Hepatocyte (in vitro differentiated cells): ENCODE measurements at places on chromosomes 12 and 14.
A peak's percentile ranks its signal among the peaks of the same experiment; 100 is the strongest.

- no peak for DNase-seq
These were observed 6.8 kb upstream of the SLC38A2 start for GRCh38 chr12:46379352-46379751.

DNA sequence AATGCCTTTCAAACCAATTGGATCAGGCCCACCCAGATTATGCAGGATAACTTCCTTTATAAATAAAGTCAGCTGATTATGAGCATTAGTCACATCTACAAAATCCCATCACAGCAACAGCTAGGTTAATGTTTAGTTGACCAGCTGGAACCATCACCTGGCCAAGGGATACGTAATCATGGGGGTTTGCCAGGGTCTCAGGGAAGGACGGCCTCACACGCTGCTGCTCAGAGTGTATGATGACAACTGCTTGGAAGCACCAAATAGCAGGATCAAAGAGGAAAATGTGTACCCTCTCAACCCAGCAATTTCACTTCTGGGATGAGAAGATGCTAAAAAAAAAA, 162.6 kb downstream of the SLC15A4 start:
- peak; percentile 41 for DNase-seq

DNA sequence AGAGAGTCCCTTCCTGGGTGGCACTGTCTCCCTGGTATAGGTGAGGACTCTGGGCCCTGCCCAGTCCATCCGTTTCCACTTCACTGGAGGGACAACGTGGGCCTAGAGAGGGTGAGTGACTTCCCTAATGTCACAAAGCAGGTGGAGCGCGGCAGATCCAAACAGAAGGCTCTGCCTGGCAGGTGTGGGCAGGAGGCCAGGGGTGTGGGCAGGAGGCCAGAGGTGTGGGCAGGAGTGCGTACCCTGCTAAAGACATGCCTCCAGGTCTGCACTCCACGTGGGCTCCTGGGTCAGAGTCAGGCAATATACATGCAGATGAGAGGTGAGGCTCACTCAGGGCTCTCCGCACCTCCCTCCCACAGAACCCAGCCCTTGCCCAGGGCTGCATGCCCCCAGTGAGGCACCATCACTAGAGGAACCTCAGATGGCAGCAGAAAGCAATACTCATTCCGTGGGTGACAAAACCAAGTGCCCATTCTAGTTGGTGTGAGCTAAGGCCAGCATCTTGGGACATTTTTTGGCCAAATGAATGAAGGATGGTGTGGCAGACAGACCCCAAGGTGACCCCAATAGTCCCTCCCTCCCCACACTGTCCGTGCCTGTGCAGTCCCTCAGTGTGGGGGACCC, 271.6 kb upstream of the RTL1 start:
- no peak for DNase-seq

GRCh38 chr12:109010259-109010658, 10.6 kb downstream of the SVOP start:
- no peak for DNase-seq

- DNase-seq: no peak
These were observed 82.9 kb downstream of the TSPAN9 start for GRCh38 chr12:3160081-3160480.

GRCh38 chr12:55698965-55699364, 8.7 kb downstream of the ITGA7 start:
- no peak for DNase-seq

- no peak for DNase-seq
These were observed 7.6 kb upstream of the EID3 start for GRCh38 chr12:104295954-104296353.

DNA sequence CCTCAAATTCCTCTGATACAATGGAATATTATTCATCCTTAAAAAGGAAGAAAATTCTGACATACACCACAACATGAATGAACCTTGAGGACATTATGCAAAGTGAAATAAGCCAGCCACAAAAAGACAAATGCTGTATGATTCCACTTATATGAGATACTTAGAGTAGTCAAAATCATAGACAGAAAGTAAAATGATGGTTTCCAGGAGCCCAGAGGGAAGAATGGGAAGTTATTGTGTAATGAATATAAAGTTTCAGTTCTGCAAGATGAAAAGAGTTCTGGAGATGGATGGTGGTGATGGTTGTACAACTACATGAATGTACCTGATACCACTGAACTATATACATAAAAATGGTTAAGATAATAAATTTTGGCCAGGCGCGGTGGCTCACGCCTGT, 18.3 kb downstream of the VWF start:
- no peak for DNase-seq

DNA sequence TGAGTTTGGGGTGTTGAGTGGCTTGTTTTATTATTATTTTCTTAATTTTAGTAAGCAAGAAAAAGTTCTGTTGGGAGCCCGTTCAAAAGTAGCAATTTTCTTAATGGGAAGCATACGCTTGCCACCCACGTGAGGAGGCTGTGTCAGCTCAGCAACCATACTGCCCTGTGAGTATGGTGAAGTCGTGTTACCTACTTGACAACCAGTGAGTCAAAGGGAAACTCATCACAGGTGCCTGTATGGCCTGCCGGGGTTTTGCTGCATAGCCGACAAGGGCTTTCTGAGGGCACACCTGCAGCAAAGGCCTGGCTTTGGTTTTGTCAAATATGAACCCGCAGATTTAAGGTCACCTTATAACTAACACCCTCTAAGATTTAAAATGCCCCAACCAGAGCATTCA, 31.1 kb downstream of the PITPNM2 start:
- DNase-seq: no peak

DNA sequence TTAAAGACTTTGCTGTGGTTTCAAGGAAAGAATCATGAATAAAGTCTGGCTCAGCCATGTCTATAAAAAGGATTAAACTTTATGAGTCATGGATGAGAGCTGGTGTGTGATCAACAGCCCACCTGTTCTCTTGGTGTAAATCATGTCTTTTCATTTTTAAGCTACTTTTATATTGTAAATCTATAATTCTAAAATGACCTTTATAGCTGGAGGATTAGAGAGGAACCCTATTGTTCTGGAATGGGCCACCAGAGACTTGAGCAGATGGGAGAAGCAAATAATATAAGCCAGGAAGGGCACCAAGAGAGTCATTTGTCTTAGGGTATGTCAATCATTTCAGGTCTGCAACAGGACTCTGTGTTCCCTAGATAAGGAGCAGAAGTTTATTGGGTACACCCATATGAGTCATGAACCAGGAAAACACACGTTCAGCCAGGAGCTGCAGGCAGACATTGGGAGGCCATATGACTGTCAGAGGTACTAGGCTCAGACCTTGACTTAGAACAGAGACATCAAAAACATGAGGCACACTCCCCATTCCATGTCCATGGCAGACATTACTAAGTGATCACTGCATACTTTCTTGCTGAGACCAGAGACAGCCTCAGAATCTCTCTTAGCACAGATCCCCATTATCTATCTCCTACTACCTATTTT, 49.3 kb downstream of the NDUFA12 start:
- peak; percentile 78 for DNase-seq

- DNase-seq: no peak
These were observed 139.2 kb downstream of the SLC2A13 start for GRCh38 chr12:39966721-39967120.

GRCh38 chr14:67851785-67852410, 32.3 kb downstream of the RAD51B start:
- no peak for DNase-seq

DNA sequence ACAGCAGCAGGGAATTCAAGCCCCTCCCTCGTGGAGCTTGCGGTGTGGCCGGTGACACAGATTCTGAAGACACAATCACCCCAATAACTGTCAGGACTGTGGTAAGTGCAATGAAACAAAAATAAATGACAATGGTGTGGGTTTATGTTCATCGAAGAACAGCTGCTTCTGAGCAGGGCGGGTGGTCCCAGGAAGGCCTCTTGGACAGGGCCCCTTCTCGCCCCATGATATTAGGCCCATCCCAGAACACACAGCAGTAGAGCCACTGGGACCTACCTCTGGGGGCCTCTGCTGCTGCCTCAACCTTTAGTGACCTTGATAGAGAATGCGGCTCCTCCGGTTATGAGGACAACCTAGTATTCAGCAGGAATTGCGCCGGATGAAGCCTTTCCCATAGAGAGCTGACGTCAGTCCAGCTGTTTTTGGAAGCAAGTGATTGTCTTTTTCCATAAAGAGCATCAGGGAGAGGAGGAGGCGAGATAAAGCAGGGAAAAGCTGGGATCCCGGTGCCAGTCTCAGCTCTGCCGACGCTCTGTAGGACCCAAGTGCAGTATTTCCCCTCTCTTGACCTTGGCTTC, 84.1 kb upstream of the BCL11B start:
- DNase-seq: no peak

DNA sequence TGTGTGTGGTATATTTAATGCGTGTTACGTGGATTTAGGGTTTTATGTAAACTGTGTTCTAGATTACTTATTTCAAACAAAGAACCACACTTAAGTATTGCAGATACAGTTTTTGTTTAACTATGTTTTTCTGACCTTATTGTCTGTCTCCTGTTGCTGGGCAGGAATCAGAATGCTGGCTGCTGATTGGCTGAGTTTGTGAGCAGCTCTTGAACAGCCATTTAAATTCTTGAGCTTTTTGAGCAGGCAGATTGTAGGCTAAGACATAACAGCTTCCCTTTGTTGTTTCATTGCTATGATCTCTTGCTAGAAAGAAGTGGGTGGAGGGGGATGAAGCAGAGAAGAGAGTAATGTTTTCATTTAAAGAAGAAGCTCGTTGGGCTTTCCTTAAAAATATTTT, 52.2 kb downstream of the ATF7IP start:
- DNase-seq: peak; percentile 71

GRCh38 chr14:89443042-89443629, 26.1 kb upstream of the FOXN3 start:
- DNase-seq: no peak

- DNase-seq: no peak
These were observed 33.7 kb downstream of the DACT1 start for GRCh38 chr14:58671436-58671835.

DNA sequence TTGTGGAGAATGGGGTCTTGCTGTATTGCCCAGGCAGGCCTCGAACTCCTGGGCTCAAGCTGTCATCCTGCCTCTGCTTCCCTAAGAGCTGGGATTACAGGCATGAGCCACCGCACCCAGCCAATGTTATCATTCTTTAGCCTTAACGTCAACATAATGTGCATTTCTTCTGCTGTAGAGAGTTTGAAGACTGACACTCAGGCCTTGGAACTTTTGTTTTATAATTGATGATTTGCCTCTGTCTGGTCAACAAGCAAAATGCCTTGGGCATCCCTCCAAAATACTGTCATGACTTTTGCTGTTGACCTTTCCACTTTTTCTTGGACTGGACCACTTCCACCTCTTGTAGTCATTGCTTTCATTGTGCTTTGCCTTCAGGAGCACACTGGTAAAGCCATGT, 29.0 kb downstream of the FAM234B start:
- DNase-seq: no peak

- DNase-seq: no peak
These were observed 43.4 kb upstream of the LIMA1 start for GRCh38 chr12:50326590-50327284.

DNA sequence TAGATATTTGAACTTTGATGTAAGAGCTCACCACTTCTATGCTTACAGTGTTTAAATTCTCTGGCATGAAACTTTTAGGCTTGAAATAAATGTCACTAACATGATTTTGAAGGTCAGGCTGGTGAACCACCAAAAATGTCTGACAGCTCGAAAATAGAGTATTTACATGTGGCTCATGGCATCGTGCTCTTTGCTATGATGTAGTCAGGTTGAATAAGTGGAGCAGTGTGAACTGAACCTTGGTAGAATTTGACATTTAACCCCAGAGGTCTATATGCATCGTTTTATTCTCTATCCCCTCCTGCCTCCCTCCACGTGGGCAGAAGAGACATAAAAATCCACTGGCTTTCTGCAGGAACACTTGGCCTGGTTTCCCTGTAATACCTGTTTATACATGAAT, 369.7 kb upstream of the ATP2B1 start:
- no peak for DNase-seq

DNA sequence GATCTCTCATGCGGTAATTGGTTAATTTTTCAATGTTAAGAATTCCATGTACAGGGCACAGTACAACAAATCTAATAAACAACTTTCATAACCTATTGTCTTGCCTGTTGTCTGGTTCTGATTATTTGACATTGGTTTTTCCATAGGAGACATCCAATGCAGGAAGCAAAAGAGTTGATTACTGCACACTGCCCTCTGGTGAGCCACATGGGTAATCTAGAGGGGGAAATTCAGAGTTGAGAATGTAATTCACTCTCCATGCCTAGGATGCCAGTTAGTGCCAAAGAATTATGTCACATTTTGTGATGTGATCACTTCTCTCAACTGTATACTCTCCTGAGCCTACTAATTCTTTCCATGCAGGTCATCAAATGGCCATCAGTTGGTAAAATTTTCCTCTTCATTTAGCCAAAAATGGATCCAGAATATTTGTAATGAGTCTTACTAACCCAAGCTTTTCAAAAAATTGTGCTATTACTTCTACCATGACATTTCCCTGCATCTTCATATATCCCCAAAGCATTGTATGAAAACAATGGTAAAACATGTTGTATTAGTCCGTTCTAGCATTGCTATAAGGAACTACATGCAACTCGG, 17.7 kb upstream of the CCDC91 start:
- DNase-seq: peak; percentile 50

GRCh38 chr12:65834146-65834935, 10.1 kb downstream of the HMGA2 start:
- DNase-seq: no peak

GRCh38 chr12:10140001-10140400, 10.0 kb upstream of the CLEC7A start:
- DNase-seq: peak; percentile 59

- DNase-seq: no peak
These were observed 215.9 kb upstream of the HMGA2 start for GRCh38 chr12:65608319-65608916.

DNA sequence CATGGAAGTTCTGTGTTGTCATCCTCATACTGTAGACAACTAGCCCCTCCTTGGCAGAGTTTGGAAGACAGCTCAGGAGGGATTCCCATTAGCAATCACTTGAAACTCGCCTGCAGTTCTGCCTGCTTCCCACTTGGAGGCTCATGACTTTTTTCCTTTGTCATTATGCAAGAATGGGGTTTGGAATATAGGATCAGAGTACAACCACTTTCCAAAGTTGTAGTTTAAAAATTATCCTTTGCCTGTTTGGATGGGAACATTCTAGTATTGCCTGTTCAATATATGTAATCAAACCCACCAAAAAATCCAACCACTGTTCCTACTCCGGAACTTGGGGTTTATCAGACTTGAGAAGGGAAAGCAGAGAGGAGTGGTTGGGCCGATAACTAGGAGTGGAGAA, 2.1 kb upstream of the GPD1 start:
- peak; percentile 62 for DNase-seq

DNA sequence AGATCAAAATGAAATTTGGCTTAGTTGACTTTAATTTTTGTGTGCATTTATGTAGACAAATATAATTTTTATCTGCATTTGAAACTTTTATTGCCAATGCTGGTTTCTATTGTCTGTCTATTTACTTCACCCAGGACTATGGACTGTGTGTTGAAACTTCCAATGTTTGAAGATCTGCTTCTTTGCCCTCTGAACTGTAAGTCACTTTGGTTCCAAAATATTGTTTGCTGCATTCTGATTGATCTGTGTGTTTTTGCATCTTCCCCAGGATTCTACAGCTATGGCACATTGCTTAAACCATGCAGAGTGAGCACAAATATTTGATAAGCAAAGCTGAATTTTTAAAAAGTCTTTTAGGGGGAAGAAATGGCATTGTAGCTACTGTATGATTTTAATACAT, 131.0 kb upstream of the SOX5 start:
- DNase-seq: no peak
